Stimulated activated CD8-positive, alpha-beta memory T cell treated with anti-CD3 and anti-CD28 coated beads, Interleukin-15, amount 100 ng/mL, for 48 hours (primary cell): ENCODE measurements at places on chromosomes 12 and 14.

DNA sequence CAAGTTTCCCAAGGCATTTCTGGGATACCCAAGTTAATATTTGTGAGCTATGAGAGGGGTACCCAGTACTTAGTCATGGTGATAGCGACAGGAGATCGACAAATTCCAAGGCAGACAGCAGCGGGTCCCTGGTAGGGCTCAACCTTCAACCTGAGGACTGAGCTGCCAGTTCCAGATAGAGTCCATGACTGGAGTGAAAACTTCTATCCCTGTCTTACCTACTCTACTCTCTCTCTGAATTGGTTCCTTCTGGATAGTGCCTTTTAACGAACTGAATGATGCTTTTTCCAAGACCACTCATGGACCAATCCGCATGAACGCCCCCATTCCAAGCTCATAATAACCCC lies 76.9 kb upstream of the ALG10 start:
- no peak for DNase-seq

DNA sequence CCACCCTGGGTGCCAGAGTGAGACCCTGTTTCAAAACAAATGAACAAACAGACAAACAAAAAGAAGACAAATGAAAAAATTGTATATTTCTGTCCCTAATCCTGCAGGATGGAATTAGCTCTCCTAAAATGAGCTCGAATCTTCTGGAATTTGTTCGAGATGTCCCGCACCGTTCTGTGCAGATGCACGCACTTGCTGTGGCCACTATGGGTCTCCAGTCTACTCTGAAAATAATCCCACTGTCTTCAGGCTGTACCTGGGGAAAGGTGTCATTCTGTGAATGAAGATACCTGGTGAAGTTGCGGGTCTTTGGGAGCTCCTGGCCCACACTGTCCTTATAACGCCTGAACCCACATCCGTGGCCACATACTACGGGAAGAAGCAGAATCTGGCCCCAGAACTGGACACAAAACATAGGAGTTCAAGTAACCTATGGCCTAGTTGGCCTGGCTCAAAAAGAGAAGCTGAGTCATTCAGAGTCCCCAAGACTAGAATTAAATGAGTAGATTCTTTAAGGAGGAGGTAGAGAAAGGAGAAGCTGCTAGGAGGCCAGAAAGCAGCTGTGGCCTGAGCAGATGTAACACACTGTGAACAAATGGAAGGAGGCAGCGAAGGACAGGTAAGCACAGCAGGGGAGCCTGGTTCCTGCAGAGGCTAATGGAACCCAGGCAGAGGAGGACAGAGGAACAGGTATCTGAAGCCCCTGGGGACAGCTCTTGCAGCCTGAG lies 108.6 kb downstream of the FOXN3 start:
- DNase-seq, result no peak

GRCh38 chr12:54016478-54016964 lies 7.7 kb downstream of the HOXC8 start:
- no peak for DNase-seq

DNA sequence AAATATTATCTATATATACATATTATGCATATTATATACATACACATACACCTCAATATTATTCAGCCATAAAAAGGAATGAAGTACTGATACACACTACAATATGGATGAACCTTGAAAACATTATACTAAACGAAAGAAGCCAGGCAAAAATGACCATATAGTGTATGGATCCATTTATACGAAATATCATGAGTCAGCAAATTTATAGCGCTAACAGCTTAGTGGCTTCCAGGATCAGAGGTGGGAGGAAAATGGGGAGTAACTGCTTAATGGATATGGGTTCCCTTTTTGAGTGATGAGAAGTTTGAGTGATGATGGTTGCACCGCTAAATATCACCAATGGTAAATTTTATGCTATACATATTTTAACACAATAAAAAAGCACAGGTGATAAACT lies 32.7 kb downstream of the PTGER2 start:
- no peak for DNase-seq

DNA sequence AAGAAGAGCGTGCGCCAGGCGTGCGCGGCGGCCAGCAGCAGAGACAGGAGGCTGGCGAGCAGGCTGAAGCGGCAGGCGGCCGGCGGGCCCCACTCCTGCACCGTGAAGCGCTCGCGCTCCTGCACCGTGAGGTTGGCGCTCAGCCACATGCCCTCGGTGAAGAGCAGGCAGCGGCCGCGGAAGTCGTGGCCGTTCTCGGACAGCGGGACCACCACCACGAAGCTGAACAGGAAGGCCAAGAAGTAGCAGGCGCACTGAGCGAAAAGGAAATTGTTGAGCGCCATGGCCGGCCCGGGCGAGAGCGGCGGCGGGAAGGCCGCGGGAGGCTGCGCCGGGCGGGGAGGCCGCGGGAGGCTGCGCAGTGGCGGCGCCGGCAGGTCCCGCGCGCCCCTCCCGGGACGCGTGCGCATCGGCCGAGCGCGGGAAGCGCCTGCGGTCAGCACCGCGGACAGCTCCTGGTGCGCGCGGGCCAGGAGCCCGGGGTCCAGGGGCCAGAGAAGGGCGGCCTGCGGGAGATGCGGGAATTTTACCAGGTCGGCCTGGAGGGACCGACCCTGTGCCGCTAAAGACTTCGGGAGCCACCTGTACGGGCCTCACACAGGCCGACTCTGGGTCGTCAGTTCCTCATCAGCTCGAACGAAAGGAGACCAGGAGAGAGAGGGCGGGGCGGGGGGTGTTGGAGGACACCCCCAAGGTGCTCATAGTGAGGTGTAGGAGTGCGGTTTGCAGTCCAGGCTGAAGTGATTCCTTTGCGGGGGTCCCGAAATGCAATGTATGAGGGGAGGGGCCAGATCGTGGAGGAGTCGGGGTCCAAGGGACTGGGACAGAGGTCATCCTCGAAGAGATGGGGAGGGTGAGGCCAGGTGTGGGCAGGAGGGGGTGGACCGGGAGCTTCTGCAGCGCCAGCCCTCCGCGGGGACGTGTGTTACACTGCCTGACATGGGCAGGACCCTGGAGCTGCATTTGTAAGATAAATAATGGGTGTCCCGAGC lies at the start of gene TMEM179:
Gene TMEM179 (minus strand): TSS at position 315 of the 992 bp plus-strand sequence. CDS start 31 bp downstream, at position 284.
- DNase-seq, result no peak

- DNase-seq, result peak; percentile 100
Measured at GRCh38 chr12:57520053-57520818, at the start of gene DDIT3. Gene DDIT3 (minus strand): TSS chr12:57520514. CDS start chr12:57517406, 3,108 bp downstream.

- DNase-seq, result no peak
Measured at GRCh38 chr12:77377116-77377515, 311.7 kb upstream of the E2F7 start.

GRCh38 chr14:35218963-35219362 lies 73.2 kb upstream of the PSMA6 start:
- DNase-seq, result no peak

- DNase-seq, result no peak
Measured at GRCh38 chr12:52045794-52046199, 5.4 kb upstream of the NR4A1 start.

- no peak for DNase-seq
Measured at GRCh38 chr12:76018672-76019071, 12.9 kb downstream of the PHLDA1 start.

DNA sequence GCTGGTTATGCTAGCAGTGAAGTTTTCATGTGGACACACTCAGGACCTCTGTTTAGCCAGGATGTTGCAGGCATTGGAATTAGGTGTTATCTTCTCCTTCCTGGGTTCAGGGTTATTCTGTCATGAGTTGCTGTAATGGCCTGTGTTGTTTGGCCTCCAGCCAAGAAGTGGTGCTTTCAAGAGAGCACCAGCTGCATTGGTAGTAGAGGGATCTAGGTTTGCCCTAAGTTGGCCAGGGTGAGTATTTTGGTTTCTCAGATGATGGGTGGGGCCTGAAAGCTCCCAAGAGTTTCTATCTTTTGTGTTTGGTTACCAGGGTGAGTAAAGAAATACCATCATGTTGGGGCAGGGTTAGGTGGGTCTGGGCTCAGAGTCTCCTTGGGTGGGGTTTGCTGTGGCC lies 2.7 kb upstream of the GZMH start:
- DNase-seq, result no peak

- DNase-seq, result peak; percentile 2
Measured at GRCh38 chr14:70707138-70708038, 65.7 kb downstream of the TTC9 start.

- DNase-seq, result no peak
Measured at GRCh38 chr12:82426586-82426985, 68.3 kb downstream of the METTL25 start.

- peak; percentile 35 for DNase-seq
Measured at GRCh38 chr14:80959496-80959895, 4.1 kb downstream of the TSHR start.

- no peak for DNase-seq
Measured at GRCh38 chr12:64737539-64737938, 21.7 kb downstream of the GNS start.

- no peak for DNase-seq
Measured at GRCh38 chr14:68780358-68781160, 12.3 kb downstream of the ZFP36L1 start.

DNA sequence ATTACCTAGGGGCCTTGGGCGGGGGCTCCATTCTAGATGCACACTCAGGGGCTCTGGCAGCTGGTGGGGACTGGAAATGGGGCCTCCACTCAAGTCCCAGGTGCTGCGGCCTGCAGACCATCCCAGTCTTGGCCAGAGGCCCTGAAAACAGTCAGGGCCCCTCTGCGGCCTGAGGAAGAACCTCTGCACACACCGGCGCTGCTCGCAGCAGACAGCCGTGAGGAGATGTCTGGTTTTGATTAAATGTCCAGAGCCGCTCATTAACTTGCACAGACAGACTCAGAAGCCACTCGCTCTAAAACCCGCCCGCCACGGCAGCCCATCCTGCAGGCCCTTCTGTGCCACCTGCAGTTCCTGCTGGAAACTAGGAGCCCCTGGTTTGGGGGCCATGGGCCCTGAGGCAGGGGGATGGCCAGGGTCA lies 36.4 kb upstream of the NCOR2 start:
- DNase-seq, result no peak

DNA sequence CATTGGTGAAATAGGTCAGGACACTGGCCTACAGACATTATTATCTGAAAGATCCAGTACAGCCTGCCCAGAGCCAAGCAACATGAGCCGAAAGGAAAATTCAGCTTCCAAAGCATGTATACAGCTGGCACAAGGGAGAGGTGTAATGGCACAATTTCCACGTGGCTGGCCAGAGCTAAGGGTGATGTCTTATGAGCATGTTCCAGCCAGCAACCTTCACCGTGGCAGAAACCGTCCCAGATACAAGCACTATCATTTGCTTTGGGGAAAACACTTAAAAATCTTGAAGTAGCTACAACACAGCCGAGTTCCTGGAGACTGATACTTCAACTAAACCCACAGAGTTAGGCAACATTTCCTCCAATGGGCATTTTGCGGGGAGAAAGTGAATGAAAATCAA lies 44.5 kb downstream of the CORO1C start:
- no peak for DNase-seq

DNA sequence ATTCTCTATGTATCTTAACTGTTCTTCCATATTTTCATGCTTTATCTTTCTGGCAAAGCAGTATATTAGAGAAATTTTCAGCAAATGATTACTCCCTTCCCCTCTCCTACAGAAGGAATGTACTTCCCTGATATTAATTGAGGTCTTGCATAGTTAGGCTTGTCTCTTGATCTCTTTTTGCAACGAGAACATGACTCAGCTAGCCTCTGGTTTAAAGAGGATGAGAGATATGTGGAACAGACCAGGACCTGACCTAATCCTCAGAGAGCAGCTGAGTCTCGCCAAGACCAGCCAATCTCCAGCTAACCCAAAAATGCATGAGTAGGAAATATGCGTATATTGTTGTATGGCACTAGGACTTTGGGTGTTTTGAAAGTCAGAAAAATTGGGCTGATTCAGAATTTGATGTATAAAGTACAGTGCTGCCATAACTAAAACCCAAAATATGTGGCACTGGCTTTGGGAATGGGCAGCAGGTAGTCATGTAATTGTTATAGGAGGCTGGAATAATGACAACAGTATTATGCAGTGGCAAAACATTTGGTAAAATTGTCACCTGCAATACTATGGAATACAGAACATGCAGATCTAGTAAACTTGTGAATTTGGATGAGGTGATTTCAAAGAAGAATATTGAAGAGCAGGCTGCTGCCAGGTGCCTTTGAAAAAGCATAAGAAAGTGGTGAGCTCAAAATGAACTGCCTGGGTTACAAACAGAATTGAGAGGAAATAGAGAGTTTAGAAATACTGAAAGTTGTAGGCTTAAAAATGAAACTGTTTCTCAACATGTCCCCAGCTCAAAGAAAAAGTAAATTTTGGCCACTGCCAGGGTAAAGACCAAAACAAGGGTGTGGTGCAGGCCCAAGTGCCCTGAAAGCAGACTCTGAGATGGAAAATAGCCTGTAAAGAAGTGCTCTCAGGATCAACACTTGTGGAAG lies 9.3 kb upstream of the USP15 start:
- no peak for DNase-seq

GRCh38 chr14:71749613-71750238 lies 182.5 kb upstream of the RGS6 start:
- no peak for DNase-seq

DNA sequence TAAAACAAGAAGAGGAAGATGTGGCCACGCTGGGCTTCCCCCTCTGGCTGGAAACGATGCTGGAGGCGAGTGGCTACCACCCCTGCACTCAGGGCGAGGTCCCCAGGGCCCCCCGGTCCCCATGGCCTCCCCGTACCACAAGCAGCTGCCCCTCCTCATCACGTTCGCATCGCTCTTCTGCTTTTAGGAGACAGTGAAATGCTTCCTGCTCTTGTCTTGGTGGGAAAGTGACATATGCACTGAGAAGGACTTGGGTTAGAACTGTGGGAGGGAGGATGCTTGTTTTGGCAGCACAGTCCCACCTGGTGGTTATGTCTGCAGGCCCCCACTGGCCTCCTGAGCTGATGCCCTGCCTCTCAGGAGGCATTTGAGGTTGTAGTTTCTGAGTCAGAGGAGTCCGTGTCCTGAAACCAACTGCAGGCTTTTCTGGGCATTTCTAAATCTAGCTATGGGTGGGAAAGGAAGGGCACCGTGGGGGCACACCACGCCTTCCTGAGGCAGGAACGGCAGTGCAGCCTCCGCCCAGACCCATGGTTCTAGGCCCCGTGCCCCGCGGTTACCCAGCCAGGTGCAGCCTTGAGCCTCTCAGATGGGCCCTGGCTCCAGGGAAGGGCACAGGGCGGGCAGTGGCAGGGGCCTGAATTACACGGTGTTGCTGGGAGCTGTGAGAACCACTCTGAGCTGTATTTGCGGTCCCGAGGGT lies 139.3 kb downstream of the ADGRD1 start:
- peak; percentile 51 for DNase-seq

DNA sequence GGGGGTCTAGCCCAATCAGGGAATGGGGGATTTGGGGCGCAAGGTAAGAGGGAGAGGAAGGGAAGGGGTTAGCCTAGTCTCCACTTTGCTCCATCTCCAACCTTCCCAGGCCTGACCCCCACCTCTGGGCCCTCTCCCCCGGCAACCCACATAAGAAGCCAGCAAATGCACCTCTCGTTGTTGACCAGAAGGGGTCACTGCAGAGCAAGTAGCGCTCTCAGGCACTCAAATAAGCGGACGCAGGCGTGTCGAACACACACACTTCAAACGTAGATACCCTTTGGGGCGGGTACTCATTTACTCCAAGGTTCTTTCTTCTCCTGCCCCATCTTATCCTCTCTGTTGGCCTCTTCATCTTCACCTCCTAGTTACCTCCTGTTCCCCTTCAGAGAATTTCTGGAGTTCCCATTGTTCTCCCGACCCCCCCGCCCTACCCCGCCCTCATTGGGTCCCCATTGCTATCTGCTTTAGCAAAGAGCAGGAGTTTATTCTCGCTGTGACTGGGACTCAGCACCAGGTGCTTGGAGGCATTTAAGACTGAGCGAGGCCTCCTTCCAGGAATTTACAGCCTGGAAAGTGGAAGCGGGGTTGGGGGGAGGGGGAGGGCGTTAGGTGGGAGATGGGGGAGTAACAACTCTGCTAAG lies 1.5 kb upstream of the SRRM4 start:
- DNase-seq, result no peak
